Peyer's patch (tissue), 4 donors: ENCODE measurements at places on chromosomes 4 and X.

DNA sequence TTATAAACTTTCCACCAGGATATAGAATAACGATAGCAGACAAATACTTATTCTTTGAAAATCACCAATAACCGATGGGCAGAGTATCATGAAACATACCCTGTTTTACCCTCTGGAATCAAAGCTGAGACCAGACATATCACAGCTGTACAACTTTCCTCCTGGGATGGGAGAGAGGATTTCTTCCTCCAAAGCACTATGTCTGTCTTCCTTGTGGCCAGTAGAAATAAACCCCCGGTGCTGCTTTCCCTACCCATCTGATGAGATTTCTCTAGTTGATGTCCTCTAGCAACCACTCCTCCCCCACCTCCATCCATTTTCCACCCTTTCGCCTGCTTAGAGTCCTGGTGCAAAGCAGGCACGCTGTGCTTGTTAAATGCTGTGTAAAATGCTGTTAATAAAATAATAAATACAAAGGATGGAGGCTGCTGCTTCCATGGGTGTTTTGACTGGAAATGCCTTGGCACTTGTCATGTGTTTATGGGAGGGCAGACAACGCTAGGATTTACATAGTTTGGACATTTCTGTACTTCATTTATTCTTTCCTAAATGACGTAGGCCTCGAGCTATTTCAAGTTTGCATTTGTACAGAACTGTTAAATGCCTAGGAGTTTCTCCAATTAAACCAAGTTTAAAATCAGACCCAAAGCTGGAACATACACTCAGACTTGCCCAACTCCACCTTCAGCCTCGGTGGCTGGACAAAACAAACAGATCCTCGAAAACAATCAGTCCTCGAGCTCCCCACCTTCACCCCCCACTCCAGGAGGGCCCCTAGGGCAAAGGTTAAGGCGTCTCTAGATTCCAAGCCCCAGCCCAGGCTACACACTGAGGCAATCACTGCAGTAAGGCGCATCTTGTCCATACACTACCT is 10.1 kb downstream of the BCOR start:
- DNase-seq: no peak

GRCh38 chr4:2924286-2924685 is 38.9 kb downstream of the NOP14 start:
- peak; percentile 33 for DNase-seq

DNA sequence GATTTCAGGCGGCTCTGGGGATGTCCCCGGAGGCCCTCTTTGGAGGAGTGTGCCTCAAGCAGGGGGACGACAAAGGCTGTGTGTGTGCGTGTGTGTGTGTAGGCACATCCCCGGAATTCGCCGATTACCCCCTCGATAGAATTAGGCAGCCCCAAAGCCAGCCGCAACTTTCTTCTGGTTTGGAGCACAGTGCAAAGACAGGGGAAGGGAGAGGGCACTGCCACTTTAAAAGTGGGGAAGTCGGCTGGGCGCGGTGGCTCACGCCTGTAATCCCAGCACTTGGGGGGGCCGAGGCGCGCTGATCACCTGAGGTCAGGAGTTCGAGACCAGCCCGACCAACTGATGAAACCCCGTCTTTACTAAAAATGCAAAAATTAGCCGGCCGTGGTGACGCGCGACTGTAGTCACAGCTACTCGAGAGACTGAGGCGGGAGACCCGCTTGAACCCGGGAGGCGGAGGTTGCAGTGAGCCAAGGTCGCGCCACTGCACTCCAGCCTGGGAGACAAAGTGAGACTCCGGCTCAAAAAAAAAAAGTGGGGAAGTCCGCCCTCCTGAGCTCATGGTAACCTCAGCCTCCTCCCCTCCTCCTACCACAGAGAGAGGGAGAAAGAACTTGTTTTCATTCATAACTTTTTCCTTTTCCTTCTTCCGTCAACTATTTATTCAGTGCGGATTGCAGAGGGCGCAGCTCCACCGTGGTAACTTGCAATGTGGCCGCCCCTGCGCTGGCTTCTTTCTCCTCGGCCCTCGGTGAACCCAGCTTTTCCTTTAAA is 2.4 kb downstream of the SPRY1 start:
- peak; percentile 82 for DNase-seq

DNA sequence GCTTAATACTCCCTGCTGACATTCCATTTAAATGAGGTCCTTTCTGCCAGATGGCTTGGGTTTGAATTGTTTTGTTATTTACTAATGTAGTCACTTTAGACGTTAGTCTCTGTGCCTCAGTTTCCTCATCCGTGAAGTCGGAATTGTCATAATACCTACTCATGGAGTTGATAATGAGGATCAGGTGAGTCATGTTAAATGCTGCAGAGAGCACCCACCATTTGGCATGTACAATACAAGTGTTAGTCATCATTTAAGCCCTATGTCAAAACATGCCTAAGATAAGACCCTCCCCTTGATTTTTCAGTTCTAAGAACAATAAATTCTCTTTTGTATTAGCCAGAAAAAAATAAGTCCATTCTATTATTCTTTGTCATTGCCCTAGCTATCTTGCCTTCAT is 534.8 kb upstream of the HTR2C start:
- no peak for DNase-seq

GRCh38 chr4:176791591-176792325 is 964 bp downstream of the VEGFC start:
- DNase-seq: no peak

GRCh38 chrX:9644335-9644734 is 121.3 kb downstream of the GPR143 start:
- no peak for DNase-seq
